ENCODE measurements at places on chromosomes 3 and 15.

DNA sequence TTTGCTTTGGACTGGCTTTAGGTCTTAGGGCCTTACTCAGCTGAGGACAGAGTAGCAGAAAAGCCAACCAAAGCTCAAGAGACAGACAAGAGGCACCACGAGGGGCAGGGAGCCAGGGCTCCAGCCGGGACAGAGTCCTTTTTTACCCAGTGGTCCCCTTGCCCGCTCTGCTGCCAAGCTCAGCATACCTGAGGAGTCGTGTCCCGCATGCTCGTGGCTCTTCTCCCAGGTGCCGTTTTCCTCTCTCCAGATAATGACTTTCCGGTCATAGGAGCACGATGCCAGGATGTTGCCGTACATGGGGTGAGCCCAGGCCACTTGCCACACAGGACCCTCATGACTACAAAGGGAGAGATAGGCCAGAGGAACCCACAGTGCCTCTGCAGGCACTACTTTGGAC is 8.5 kb downstream of the SEC13 start:
- no peak for DNase-seq

GRCh38 chr3:177104299-177104992 is 92.8 kb downstream of the TBL1XR1 start:
- no peak for DNase-seq

- DNase-seq: no peak
Observed at GRCh38 chr3:183350164-183350563, 78.3 kb downstream of the MCF2L2 start.

GRCh38 chr3:38001456-38002081 is 11.0 kb downstream of the VILL start:
- DNase-seq: no peak

DNA sequence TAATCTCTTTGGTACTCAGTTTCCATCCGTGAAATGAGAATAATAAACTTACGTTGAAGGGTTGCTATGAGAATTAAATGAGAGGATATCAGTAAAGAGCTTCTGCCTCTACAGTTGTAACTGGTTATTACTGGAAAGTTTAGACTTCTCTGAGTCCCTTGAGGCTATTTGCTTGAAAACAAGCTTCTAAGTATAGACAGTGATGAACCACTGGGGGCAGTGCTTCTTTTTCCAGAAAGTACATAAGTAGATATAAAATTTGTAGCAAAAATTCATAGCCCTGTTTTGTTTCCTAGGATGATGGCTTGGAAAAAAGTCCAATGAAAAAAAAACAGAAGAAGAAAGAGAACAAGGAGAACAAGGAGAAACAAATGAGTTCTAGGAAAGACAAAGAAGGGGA is 87.1 kb downstream of the RGMA start:
- DNase-seq: no peak

- DNase-seq: no peak
Observed at GRCh38 chr15:56047354-56047753, 53.9 kb upstream of the NEDD4 start.

DNA sequence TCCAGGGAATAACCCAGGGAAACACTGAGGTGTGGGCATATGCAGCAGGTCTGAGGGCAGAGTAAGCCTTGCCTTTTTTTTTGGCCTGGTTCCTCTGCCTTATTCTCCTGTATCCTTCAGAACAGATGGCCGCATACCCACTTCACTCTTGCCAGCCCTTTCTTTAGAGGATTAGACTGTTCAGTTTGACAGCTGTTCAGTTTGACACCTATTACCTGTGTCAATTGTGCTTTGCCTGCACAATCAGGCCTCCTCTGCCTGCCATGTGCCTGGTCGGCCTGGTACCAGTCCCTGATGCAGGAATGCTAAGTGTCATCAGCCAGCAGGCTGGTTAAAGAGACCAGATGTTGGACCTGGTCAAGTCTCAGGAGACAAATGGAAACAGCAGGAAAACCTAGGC is 22.3 kb downstream of the TM6SF1 start:
- no peak for DNase-seq

DNA sequence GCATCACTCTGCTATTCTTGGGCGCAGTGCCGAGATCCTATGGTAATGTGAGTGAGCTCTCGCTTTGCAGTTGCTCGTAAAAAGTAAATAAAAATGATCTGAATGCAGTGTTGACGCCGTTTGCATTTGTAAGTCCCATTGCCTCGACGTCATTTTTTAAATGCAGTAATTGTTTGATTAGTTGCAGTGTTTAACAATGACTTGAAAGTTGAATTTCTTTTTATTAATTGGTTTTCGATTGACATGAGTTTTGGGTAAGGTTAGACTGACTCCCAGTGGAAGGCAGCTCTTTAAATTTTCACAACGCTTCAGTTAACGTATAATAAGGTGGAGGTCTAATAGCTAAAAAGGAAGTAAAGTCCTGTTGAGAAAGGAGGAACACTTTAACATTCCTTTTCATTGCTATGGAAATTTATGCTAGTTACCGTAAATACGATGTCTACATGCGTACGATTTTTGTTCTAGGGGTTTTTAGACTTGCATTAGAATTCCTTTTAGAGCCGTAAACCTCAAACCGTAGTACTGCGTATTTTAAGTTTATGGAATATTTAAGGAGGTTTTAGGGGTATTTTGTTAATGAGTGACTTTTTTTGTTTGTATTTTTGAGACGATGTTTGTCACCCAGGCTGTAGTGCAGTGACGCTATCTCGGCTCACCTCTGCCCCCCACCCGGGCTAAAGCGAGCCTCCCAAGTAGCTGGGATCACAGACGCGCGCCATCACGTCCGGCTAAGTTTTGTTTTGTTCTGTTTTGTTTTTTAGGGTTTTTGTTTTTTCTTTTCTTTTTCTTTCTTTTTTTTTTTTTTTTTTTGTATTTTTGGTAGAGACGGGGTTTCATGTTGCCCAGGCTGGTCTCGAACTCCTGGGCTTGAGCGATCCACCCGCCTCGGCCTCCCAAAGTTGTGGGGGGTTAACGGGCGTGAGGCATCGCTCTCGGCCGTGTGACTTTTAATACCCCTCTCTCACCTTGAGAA is 1.4 kb downstream of the MORF4L1 start:
- DNase-seq: no peak

- DNase-seq: no peak
Observed at GRCh38 chr3:7508821-7509220, 647.9 kb downstream of the GRM7 start.
